ENCODE measurements at places on chromosomes 13 and 19.

- peaks cover 3% of the 10 kb centered on the region for H3K4me1 ChIP-seq
- peaks cover 8% of the 10 kb centered on the region for H3K36me3 ChIP-seq
- no peak overlapping the region for H3K27ac ChIP-seq
- no peaks in the 10 kb centered on the region for H3K27me3 ChIP-seq
Measured at GRCh38 chr13:97341135-97341534, 92.8 kb upstream of the RAP2A start.

DNA sequence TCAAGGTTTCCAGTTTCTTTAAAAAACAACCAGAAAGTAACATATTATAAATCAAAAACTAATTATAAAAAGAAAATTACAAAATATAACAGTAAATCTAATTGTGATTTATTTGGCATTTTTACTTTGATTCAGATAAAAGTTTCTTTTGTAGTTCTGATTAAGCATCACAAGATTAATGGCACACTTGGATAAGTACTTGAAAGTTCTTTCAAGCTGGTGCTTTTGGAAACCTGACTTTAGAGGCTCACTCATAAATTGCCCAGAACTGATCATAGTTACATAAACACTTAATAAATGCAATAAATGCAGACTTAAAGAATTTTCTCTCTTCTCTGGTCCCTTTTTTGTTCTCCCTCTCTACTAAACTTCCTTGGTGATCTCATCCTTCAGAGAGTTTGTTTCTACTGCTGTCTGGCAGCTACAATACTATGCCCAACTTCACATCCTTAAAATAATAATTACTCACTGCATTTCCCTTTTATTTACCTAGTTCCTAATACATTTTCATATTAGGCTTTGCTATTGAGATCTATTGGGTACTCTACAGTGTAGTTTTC lies 1417.0 kb downstream of the EFNB2 start:
- no peak overlapping the region for H3K4me3 ChIP-seq
- no peak overlapping the region for H3K27ac ChIP-seq
- no peaks in the 10 kb centered on the region for H3K4me1 ChIP-seq
- no peak for DNase-seq
- H3K27me3 ChIP-seq: peaks cover 3% of the 10 kb centered on the region

DNA sequence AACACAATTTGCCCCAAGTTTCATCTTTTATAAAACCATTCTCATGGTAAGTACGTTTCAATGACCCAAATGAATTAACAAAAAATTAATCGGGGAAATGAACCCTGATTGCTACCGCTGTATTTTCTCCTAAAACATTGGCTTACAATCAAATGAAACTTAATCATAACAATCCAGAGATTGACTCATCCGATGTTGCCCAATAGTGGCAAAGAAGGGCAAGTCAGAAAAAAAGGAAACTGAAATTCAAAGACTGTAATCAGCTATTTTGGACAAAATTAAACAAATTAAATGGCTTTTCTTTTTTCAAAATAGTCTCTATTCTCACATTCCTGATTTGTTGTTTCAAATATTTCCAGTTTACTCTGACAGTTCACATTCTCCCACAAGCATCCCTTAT lies 3.9 kb upstream of the ACOD1 start:
- no peaks in the 10 kb centered on the region for H3K36me3 ChIP-seq
- H3K4me1 ChIP-seq: no peaks in the 10 kb centered on the region
- no peak for DNase-seq

- peaks cover 4% of the 10 kb centered on the region for H3K27me3 ChIP-seq
- no peak overlapping the region for H3K4me3 ChIP-seq
- peaks cover 8% of the 10 kb centered on the region for H3K36me3 ChIP-seq
- peaks cover 30% of the 10 kb centered on the region for H3K4me1 ChIP-seq
- DNase-seq: no peak
Measured at GRCh38 chr19:51342631-51343569, 961 bp upstream of the VSIG10L start.

- peaks cover 46% of the 10 kb centered on the region for H3K36me3 ChIP-seq
- H3K27ac ChIP-seq: no peak overlapping the region
- no peak for DNase-seq
Measured at GRCh38 chr13:19772306-19772705, 10.4 kb downstream of the PSPC1 start.

- H3K27ac ChIP-seq: peak overlapping the region; percentile 85
- peaks cover 16% of the 10 kb centered on the region for H3K27me3 ChIP-seq
- DNase-seq: peak; percentile 31
Measured at GRCh38 chr13:109162248-109163036, 533.0 kb downstream of the MYO16 start.

GRCh38 chr19:16605553-16605994 lies 22.4 kb downstream of the MED26 start:
- no peaks in the 10 kb centered on the region for H3K27me3 ChIP-seq
- no peak for DNase-seq
- no peak overlapping the region for H3K27ac ChIP-seq
- no peak overlapping the region for H3K4me3 ChIP-seq

GRCh38 chr13:110925023-110925612 lies 10.2 kb upstream of the ANKRD10 start:
- peaks cover 23% of the 10 kb centered on the region for H3K4me1 ChIP-seq
- H3K27ac ChIP-seq: no peak overlapping the region

GRCh38 chr13:26117620-26118019 lies 65.8 kb upstream of the SHISA2 start:
- DNase-seq: no peak
- H3K27ac ChIP-seq: no peak overlapping the region
- peaks cover 6% of the 10 kb centered on the region for H3K27me3 ChIP-seq
- H3K36me3 ChIP-seq: no peaks in the 10 kb centered on the region

GRCh38 chr19:6048793-6049405 lies 61.4 kb downstream of the RFX2 start:
- H3K27ac ChIP-seq: no peak overlapping the region
- H3K27me3 ChIP-seq: no peaks in the 10 kb centered on the region
- H3K4me1 ChIP-seq: peaks cover 5% of the 10 kb centered on the region
- H3K36me3 ChIP-seq: peaks cover 3% of the 10 kb centered on the region

DNA sequence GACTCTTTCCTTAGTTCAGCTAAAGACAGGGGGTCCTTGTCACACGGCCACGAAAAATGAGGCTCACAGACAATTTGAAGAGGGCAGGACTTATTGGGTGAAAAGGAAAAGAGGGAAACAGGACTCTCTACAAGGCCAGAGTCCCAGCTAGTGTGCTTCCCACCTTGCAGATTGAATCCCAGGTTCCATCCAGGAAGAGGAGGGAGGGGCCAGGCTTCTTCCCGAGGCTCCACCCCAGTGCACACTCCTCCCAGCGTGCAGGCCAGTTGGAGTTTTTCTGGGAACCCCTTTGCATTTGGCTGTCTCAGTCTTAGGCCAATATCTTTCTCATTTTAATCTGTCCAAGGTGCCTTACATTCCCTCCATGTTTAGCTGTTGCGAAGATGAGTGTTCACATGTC lies 106.8 kb downstream of the DNAJC3 start:
- H3K27ac ChIP-seq: no peak overlapping the region
- no peak overlapping the region for H3K4me3 ChIP-seq
- DNase-seq: no peak
- H3K36me3 ChIP-seq: peaks cover 50% of the 10 kb centered on the region
- H3K27me3 ChIP-seq: no peaks in the 10 kb centered on the region
- H3K4me1 ChIP-seq: no peaks in the 10 kb centered on the region

DNA sequence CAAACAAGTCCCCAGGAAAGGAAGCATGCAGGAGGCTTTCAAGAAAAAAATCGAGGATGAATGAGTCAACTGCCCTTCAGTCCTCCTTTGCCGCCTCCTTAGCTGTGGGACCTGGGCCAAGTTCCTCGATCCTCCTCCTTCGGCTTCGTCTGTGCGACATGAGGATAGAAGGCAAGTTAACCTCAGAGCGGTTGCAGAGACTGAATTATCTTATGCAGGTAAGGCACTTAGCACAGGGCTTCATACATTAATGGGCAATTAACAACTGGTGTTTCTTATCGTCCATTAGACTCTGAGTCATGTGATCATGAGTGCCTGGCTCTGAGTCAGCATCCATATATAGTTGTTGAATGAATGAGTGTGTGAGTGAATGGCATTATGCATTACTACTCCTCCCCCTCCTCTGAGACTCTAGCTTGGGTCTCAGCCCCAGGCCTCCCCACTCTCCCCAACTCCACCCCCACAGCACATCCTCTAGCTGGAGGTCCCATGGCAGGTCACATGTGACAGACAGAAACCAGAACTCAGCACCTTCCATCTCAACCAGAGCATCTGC lies 1.6 kb upstream of the TTC9B start:
- DNase-seq: no peak
- H3K36me3 ChIP-seq: peaks cover 3% of the 10 kb centered on the region
- peaks cover 64% of the 10 kb centered on the region for H3K27me3 ChIP-seq

DNA sequence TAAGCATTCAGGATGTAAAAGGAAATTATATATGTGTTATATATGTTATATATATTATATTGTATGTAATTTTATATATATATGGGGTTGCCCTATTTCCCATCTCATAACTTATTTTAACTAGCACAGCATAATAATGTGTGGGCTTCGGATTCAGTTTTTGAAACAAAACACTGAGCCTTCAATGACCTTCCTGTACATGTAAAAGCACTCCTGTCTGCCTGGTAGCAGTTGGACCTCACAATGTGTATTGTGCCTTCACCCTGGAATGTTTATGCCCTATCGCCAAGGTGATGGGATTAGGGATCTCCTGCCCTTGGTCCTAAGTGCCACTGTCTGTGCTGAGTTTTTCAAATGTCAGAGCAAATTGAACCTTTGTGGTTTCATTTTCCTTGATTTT lies 968.8 kb downstream of the TUBA3C start:
- no peak overlapping the region for H3K27ac ChIP-seq
- H3K36me3 ChIP-seq: peaks cover 3% of the 10 kb centered on the region
- H3K4me3 ChIP-seq: no peak overlapping the region
- H3K4me1 ChIP-seq: no peaks in the 10 kb centered on the region
- peak; percentile 51 for DNase-seq
- no peaks in the 10 kb centered on the region for H3K27me3 ChIP-seq

DNA sequence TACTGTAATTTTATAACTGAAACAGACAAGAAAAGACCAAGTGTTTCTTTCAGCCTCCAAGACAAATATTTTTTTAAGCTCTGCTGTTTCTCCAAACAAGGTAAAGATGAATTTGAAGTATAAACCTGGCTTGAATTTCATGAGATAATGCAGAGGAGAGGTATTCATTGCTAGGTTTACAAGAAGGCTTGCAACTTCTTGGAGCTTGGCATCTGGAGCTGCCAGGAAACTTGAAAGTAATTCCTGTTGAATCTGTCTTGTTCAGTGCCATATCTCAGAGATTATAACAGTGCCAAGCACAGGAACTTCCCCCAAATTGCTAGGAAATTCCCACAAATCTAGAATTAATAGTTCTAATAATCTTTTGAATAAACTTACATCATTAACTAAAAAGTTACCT lies 70.9 kb downstream of the CDK8 start:
- H3K36me3 ChIP-seq: peaks cover 3% of the 10 kb centered on the region
- no peak overlapping the region for H3K27ac ChIP-seq
- H3K4me1 ChIP-seq: peaks cover 56% of the 10 kb centered on the region
- no peak for DNase-seq

- peaks cover 34% of the 10 kb centered on the region for H3K27me3 ChIP-seq
- no peak overlapping the region for H3K4me3 ChIP-seq
- no peak for DNase-seq
- H3K27ac ChIP-seq: no peak overlapping the region
Measured at GRCh38 chr19:14055396-14055795, 6.5 kb downstream of the PALM3 start.

DNA sequence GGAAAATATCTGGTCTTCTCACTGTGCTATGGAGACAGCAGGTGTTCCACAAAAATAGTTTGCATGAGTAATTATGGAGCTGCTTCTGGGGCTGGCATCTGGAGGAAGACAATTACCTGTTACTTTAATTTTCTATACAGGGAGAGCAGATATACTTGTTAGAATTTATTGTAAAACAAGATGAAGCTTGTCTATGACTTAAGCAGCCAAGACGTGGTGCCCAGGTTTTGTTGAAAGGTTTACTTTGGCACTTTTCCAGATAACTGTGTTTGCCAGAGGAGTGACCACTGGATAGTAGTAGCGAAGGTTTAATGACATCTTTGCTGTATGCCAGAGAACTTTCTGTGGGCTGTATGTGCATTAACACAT lies 134.5 kb upstream of the KL start:
- H3K4me3 ChIP-seq: no peak overlapping the region

- no peak overlapping the region for H3K27ac ChIP-seq
- H3K27me3 ChIP-seq: no peaks in the 10 kb centered on the region
- no peaks in the 10 kb centered on the region for H3K36me3 ChIP-seq
Measured at GRCh38 chr13:41418731-41419130, 38.6 kb upstream of the RGCC start.

DNA sequence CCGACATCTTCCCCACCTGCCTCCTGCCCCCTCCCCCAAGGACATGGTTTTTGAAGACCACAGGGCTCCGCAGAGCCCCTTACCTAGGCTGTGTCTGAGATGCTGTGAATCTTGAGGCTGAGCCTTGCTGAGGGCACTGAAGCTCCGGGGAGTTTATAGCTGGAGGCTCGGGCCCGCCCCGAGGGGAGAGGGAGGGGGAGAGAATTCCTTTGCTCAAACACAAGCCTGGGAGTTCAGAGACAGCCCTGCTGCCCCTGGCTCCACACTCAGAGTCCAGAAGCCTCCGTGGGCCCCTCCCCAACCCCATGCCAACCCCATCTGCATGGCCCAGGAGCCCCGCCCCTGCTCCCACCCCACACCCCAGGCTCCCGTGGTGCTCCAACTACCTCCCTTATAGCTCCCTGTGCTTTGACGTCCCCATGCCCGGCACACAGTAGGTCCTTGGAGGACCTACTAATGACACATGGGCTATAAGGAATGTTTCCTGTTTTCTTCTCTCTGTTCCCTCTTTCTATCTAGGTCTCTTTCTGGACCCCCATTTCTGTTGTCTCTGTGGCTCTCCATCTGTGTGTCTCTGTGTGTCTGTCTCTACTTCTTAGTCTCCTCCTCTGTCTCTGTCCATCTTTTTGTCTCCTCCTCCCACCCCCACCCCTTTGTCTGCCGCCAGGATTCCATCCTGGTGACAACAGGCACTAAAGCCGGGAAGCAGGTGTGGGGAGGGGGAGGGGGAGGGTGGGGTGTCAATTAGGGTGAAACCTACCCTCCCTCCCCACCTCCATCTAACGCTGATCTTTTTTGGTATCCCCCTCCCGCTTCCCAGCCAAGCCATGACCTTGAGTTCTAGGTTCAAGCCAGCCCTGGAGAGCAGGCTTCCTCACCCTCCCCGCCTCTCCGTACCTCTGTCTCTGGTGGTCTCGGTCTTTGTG lies at the start of gene TNNT1:
Gene TNNT1 (minus strand): TSS at position 129 of the 926 bp plus-strand sequence. CDS start 2,049 bp downstream, outside the sequence.
- no peak within 1 kb of the TSS for H3K4me3 ChIP-seq
- H3K36me3 ChIP-seq: peaks cover 3% of the 10 kb centered on the region
- peaks cover 38% of the 10 kb centered on the region for H3K27me3 ChIP-seq

All from activated naive CD8-positive, alpha-beta T cell treated with anti-CD3 and anti-CD28 coated beads, Interleukin-2, amount 50 U/mL, for 24 hours (primary cell).